RCC 7860 (cell line): ENCODE measurements at places on chromosomes 1 and 21.

GRCh38 chr1:72230746-72231145 is 51.6 kb downstream of the NEGR1 start:
- no peak for DNase-seq

DNA sequence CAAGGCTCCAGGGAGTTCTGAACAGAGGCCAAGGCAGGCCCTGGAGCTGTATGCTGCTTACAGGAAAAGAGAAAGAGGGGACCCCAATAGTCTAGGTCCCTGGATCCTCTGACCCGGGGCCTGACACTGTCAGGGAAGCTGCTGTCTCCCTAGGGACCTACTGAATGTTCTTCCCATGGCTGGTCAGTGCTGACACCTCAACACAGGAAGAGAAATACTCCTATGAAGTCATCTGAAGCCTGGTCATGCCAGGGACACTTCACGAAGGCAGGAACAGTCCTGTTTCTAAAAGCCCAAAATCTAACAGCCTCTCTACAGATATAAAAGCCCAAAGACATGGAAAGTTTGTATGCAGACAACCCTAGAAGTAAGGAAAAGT is 1.7 kb upstream of the LAD1 start:
- DNase-seq, result no peak

- DNase-seq, result no peak
Observed at GRCh38 chr1:7657287-7658016, 113.6 kb upstream of the VAMP3 start.

- DNase-seq, result no peak
Observed at GRCh38 chr1:186812570-186812969, 16.2 kb upstream of the PLA2G4A start.

GRCh38 chr1:152048416-152049009 is 11.7 kb upstream of the S100A11 start:
- peak; percentile 94 for DNase-seq

- peak; percentile 91 for DNase-seq
Observed at GRCh38 chr1:226816576-226816975, 53.8 kb upstream of the PSEN2 start.

- no peak for DNase-seq
Observed at GRCh38 chr1:96723377-96723776, 1.8 kb downstream of the PTBP2 start.

GRCh38 chr1:57845041-57845440 is 421.2 kb upstream of the DAB1 start:
- DNase-seq, result no peak

- no peak for DNase-seq
Observed at GRCh38 chr1:182603646-182604174, 479 bp downstream of the RGS16 start.

- no peak for DNase-seq
Observed at GRCh38 chr1:47444562-47445465, 7.0 kb downstream of the FOXD2 start.

DNA sequence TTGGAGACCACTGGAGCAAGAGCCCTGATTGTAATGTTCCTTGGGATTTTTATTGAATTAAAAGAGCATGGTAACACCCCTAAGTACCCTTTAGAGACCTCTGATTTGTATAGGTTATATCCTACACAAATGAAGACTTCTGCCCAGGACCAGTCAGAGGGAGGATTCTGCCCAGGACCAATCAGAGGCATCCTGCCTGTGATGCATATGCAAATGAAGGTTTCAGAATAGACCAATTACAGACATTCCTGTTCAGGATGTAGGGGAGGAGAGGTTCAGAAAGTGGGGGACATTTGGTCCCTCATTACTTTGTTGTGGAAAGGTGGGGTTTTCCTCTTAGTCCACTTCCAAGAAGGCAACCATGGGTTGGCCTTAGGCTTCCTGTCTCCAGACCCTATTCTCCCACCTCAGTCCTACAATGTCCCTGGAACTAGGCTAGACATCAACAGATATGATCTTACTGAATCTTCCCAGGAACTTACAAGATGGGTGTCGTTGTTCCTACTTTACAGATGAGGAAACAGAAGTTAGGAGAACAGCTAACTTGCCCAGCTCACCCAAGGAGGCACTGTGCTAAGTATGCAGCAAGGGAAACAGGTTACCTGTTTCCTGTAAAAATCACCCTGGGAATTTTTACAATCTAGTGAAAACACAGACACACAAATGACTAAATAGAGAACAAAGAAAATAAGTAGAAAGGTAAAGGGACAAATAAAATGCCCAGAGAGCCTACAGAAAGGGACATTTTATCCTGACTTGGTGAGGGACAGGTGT is 36.8 kb upstream of the SFPQ start:
- DNase-seq, result no peak

- no peak for DNase-seq
Observed at GRCh38 chr1:187819086-187819485, 990.3 kb downstream of the PLA2G4A start.

DNA sequence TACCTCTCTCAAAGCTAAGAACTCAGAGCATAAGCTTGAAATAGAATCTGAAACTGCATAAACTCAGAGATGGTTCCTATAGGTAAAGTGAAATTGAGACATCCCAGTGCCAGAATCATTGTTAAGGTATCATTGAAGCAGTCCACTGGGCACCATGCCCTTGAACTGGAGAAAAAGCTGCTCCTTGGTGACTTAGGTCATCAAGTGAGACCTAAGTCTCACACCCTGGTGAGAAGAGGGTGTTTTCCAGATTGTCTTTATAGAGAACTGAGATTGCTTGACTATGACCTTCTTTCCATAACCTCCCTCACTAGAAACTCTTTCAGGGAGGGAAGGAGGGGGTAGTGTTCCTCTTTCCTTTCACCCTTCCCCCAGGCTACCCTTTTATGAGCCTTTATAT is 9.4 kb upstream of the ATP6V1G3 start:
- DNase-seq, result no peak

DNA sequence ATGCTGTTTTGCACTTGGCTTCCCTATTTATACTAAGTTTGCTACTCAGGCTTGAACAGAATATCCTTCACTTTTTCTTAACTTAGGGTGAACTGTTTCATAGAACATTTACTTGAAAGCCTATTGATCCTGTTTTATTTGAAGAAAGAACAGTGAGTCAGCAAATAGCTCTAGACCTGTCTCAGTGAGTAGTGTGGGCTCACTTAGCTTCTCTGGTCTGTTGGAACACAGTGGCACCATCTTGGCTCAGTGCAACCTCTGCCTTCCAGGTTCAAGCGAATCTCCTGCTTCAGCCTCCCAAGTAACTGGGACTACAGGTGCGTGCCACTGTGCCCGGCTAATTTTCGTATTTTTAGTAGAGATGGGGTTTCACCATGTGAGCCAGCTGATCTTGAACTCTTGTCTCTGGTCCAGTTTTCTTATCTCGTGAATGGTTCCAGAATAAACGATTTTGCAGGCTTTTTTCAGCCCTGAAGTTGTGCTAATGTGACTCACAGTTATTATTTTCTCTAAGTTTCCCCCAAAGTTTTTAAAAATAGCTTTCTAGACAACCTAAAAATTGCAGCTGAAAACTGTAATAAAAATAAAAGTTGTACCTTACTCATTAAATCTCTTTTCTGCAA is 76.8 kb downstream of the KIF1B start:
- no peak for DNase-seq

- DNase-seq, result no peak
Observed at GRCh38 chr1:163866564-163866963, 544.8 kb downstream of the NUF2 start.

GRCh38 chr1:153816283-153816889 is 41.2 kb downstream of the SLC27A3 start:
- DNase-seq, result no peak

DNA sequence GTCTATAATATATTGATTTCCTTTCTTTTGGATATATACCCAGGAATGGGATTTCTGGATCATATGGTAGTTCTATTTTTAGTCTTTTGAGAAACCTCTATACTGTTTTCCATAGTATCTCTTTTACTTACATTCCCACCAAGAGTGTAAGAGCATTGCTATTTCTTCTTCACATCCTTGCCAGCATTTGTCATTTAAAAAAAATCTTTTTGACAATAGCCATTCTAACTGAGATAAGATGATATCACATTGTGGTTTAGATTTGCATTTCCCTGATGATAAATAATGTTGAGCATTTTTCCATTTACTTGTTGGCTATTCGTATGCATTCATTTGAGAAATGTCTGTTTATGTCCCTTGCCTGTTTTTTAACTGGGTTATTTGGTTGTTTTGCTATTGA is 467.4 kb downstream of the COL11A1 start:
- DNase-seq, result no peak

DNA sequence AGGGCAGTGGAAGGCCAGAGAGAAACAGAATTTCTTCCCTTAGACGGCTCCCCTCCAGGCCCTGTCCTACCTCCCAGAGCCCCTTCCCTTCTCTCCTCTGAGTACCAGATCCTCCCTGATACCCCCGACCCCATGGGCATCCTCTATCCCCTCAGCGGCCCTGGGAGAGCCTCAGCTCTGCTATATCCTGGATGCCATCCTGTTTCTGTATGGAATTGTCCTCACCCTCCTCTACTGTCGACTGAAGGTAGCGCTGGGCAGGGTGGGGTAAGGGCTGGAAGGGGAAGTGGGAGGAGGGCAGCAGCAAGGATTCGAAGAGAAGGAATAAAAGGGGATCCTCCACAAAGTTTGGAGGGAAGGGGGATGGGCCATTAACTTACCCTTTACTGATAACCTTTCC is 2.7 kb downstream of the FCER1G start:
- no peak for DNase-seq

DNA sequence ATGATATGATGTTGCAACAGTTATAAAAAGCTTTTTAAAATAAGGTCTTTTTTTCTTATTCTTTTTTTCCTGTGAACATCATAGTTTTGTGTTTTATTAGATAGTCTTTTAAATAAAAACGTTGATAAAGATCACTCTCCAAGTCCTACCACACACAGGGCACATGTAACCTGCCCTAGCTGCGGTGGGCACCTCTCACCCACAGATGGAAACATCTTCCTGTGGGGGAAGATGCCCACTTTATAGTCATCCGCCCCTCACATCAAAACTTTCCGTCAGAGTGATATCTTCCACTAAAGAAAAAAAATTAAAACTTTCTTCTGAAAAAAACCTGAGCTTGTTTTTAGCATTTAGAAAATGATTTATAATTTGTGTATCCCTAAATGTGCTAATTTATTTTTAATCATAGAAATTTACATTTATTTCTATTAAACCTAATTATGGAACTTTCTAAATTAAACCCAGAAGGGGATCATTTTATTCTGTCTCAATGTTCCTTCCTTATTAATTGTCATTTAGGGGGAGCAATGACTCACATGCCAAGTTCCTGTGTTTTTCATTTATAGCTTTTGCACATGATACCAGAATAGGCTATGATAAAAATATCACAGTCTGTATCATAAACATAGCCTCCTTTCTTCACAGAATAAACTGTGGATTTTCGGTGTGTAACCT is 24.7 kb downstream of the TNFRSF9 start:
- DNase-seq, result no peak

DNA sequence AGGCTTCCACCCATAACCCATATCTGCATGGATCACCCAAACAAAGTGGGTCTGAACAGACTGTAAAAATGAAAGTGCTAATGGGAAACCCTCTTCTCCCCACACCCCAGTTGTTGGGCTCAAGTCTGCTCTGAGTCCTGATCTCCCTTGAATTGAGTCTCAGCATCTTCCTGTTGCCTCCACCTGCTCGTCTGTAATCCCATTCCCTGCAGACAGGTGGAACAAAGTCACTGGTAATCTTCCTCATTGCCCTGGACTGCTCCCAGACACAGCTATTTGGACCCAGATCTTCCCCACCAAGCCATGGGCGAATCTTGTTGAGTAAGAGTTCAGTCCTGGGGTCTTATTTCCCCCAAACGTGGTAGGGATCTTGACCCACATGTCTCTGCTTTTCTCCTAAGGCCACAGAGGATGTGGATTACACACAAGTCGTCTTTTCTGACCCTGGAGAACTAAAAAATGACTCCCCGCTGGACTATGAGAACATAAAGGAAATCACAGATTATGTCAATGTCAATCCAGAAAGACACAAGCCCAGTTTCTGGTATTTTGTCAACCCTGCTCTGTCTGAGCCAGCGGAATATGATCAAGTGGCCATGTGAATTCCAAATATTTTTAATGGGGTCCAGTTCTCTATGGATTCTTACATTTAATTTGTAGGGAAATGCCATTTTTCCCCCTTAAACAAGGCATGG is 15.7 kb downstream of the AVPR1B start:
- no peak for DNase-seq

- no peak for DNase-seq
Observed at GRCh38 chr1:40974945-40975344, 4.6 kb upstream of the CTPS1 start.

DNA sequence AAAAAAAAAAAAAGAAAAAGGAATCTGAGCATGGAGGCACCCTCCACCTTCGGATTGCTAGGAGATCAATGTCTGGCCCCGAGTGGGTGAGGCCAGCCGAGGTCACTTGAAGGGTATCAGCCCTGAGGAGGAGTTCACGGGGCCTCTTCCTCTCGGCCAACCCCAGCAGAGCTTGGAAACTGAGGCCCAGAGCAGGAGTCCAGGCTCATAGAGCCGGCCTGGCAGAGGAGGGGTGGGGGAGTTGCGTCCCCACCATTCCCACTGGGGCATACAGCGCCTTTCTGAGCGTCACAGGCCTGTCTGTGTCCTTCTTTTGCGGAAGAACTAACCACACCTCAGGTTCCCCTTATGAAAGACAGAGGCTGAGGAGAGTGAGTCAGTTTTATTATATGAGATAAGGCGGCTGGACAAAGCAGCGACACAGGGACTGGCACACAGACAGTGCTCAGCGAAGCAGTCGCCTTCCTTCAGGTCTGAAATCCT is 17.1 kb upstream of the EPHA2 start:
- peak; percentile 94 for DNase-seq

DNA sequence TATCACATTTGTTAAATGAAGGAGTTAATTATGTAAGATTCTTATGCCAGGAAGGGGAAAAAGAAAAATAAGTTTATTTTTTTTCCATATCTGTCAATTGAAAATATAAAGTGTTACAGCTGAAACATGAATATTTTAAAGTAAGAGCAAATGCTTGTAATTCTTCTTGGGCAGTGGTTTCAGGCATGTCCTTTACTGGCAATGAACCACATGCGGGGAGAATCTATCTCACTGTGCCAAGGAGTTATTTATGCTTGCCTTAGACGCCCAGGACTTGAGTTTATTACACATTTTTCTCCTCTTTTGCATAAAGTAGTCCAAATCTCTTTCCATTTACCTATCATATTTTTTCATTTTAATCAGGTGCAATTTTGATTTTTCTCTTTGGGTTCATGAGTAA is 207.8 kb upstream of the NRIP1 start:
- DNase-seq, result no peak

- DNase-seq, result no peak
Observed at GRCh38 chr1:3226191-3226590, 157.2 kb downstream of the PRDM16 start.

GRCh38 chr1:91553177-91553591 is 52.5 kb downstream of the CDC7 start:
- DNase-seq, result no peak
